ENCODE measurements at places on chromosomes 7 and 10.

DNA sequence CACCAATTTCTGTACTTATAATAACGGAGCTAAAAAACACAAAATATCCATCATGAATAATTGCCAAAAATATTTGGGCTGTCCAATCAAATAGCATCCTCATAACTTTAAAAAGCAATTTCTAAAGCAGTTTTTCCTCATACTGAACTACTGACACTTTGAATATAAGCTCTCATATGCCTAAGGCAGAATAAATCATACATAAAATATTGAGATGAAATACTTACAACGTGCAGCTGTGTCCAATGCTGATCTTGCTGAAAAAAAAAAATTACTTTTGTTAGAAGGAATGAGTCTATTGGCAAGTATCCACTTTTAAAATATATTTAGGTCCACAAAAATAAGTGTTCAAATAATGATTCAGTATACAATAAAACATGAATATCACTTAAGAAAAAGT, 24.2 kb downstream of the FAM3C start:
- no peak for DNase-seq

DNA sequence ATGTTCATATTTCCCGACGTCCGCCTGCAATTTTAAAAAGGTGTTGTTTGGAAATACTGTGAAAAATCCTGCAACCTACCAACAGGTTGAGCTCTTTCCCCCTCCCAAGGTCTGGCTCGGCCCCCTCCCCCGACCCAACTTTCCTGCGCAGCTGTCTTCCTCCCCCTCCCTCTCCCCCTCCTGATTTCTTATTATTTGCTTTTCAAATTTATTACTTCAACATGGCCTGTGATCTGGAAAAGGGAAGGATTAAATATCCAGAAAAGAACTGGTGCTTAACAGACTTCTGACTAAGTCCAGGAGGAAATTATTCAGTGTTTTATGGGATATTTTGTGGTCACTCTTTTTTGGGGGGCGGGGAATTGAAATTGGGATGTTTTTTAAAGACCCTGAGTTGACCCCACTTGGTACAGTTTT, 2.4 kb downstream of the ARID5B start:
- no peak for DNase-seq

DNA sequence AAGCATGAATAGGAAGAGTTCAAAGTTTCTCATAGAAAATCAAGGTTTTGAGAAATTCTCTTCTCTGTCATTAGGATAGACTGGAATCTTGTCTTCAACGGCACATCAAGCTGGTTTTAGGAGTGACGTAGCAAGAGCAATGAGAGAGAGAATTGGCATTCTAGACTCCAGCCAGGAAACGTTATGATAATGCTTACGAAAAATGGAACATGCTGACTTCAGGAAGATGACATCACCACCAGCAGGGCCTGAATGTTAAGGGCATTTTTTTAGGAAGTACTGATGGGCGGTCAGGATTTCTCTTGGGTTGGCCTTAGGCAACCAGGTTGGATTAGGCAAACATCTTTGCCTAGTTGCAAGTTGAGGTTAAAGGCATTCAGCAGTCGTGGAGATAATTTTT, 213.2 kb upstream of the CTBP2 start:
- no peak for DNase-seq

- no peak for DNase-seq
Observed at GRCh38 chr10:132078746-132079345, 13.1 kb downstream of the JAKMIP3 start.

DNA sequence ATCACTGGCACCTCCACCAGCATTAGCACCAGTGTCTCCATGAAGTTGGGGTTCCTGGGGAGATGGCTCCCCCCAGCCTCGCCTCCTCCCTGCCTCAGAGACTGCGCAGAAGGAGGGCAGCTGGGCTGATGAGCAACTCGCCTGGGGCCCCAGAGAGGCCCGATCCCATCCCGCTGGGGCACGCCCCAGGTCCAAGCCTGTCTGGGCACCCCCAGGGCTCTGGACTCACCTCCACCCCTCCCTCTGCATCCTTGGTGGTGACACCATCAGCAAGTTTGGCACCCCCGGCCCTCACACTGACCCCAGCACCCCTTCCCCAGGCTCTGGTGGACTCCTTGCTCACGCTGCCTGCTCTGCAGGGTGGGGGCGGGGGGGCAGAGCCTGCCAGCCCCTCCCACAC, 89.5 kb downstream of the LHPP start:
- DNase-seq, result no peak

DNA sequence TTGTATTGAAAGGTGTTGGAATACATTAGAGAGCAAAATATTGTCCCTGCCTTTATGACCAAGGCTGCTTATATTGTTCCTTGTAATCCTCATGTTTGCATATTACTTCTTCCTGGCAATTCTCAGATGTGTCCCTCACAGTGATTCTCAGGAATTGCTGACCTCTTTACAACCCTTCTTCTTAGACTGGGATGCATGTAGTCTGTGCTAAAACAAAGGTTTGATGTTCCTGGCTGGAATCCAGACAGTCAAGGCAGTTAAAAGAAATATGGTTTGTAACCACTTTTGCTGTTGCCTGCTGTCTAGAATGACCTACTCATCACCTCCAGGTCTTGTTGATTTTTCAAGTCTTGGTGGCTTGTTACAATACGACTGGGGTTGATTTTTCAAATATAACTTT, 367.6 kb downstream of the HGF start:
- DNase-seq, result no peak

- DNase-seq, result no peak
Observed at GRCh38 chr7:107957436-107957835, 45.5 kb downstream of the LAMB1 start.

- no peak for DNase-seq
Observed at GRCh38 chr10:124329941-124330340, 88.8 kb downstream of the OAT start.

- DNase-seq, result no peak
Observed at GRCh38 chr10:132593900-132594876, 56.6 kb downstream of the INPP5A start.

- no peak for DNase-seq
Observed at GRCh38 chr7:74012842-74013249, 15.1 kb upstream of the ELN start.

GRCh38 chr10:94344522-94345122, 18.1 kb downstream of the NOC3L start:
- no peak for DNase-seq

DNA sequence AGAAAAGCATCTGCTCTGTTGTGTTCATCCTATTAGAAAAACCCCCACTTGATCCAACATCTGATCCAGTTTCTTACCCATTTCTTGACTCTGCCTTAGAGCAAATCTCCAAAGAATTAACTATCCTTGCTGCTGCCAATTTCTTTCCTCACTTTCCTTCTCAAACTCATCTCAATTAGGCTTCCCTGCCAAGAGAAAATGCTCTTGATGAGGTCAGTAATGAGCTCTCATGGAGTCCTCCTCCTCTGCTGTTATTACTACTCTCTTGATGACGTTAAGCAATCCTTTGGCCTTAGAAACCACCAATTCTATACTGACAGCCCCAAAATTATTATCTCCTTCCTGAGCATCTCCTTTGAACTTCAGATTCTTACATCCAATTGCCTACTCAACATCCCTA, 162.0 kb upstream of the FAM13C start:
- no peak for DNase-seq

DNA sequence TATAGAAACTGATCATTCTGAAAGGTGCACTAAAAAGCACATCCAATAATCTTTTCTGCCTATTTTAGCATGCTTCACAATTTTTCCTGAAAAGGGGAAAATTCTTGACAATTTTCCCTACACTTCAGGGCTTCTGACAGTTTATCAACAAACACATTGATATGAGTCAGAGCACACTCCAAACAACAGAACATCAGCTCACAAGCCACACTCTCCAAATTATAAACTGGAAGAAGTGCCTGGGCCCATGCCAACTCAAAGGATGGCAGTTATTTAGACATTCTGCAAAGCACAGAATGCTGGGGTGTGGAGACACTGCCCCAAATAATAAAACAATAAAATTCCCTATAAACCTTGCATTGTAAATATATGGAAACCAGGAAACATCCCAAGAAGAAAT, 90.8 kb downstream of the ELAPOR2 start:
- DNase-seq, result no peak

DNA sequence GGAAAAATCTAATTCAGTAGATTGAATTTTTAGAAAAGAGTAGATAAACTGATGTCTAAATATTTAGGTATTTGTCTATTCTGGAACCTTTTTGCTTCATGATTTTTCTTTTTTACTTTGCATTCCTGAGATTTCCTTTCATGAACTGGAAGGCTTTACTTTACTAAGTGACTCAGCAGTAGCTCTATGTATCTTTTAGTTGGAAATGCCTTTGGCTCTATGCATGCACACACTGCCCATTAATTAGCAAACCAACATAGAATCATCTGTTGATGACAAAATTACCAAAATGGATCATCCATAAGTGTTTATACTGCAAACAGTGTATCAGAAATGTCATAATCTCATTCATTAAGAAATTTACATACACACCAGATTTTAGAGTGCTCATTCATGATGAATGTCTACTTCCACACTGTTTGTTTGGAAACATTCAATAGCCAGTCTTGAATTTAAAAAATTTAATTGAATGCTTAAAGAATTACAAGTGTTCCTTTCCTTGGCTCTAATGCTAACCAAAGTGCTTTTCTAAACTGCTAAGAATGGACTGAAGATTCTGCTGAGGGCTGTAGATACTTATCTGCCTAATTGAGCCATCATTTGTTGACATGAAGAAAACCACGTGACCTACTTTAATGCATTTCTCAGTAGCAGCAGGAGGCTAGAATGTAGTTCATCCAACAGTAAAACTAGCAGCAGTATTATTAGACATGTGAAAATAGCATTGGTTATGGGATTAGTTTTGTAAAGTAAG, 282.0 kb downstream of the ADK start:
- no peak for DNase-seq

GRCh38 chr7:149872419-149873073, 1.2 kb upstream of the ATP6V0E2 start:
- DNase-seq, result no peak

- DNase-seq, result no peak
Observed at GRCh38 chr7:128922496-128923410, 12.2 kb upstream of the KCP start.

- no peak for DNase-seq
Observed at GRCh38 chr10:34359435-34359813, 455.7 kb downstream of the PARD3 start.

DNA sequence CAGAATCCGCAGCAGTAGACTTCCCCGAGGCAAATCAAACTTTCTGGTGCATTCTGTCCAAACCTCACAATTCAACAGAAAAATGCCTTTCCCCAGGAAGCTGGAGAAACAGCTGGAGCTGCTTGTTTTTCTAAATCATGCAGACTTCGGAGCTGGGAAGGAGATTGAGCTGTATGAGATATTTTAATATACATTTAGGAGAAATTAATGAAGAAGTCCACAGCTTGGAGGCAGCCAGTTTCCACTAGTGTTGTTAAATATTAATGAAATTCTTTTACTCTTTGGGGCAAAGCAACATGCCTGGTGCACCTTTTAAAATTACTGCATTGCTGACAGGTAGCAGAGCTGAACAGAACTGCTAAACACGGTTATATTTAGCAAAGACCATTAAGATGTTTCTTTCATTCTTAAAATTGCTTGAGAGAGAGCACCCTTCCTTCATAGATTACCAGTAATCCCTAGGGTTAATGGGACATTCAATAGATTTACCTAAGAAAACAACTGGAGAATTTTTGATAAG, 566.4 kb downstream of the SORCS3 start:
- no peak for DNase-seq

- DNase-seq, result no peak
Observed at GRCh38 chr7:81014266-81014665, 95.4 kb upstream of the SEMA3C start.

- no peak for DNase-seq
Observed at GRCh38 chr10:19713800-19714525, 102.3 kb upstream of the PLXDC2 start.

DNA sequence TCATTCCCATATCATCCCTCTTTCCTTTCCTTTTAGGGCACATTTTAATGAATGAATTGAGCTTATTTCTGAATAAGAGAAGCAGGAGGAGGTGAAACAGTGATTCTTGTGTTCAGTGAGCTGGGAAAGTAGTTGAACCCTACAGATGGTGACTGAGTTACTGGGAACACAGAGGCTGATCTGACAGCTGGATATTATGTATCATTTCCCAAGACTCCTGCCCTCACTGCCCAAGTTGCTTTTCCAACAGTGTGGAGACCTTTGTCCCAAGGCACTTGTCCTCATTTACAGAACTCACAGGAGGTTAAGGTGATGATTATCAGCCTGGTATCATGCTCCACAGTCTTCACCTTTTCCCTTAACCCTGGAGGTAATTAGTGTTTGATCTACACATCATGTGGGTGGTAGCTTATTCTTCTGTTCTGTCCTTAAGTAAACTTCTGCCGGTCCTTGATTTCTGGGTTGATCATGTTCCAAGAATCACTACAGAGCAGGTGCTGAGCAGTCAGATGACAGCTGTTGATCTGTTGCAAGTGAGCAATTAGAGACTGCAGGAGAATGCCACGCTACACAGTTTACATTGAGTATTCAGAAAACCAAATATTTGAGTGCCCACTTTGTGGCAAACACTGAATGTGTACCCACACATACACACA, 2.6 kb downstream of the PRLHR start:
- DNase-seq, result no peak

DNA sequence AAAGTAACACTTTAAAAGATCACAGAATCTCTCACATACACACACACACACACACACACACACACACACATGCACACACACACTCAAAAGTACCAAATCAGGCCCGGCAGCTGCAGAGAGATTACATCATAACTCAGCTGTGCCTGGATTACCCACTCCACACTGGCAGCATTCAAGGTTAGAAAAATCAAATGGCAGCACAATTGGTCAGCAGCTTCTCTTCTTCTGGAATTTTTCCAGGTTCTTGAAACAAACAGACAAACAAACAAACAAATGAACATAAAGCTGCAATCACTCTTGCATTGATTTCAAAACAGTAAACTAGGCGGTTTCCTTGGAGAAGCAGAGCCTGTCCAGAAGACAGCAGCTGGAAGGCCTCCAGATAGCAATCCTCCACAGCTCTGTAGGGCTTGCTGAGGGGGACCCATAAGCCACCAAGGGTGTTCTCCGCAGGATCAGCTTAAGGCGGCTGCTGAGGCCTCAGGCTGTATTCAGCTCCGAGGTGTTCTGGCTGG, 24.5 kb upstream of the FAM133B start:
- DNase-seq, result no peak

DNA sequence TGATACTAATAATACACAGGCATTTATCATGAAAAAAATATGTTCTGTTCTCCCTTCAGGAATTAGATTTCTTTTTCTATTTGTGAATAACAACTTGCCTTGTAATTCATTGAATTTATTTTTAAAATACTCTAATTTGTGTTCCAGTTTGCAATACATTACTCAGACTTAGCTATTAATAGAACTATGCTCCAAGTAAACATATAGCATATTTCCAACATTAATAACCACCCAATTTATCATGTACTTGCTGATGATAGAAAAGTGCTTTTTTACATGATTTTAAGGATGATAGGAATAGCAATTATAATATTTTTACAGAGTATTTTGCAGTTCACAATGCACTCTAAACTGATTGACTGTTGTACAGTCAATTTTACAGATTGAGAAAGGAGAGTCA, 338.8 kb upstream of the SEMA3D start:
- DNase-seq, result no peak

- no peak for DNase-seq
Observed at GRCh38 chr10:77461636-77462296, 175.8 kb downstream of the KCNMA1 start.

GRCh38 chr7:17599733-17600339, 301.4 kb downstream of the AHR start:
- DNase-seq, result no peak
